ENCODE measurements at places on chromosomes 5 and 9.

DNA sequence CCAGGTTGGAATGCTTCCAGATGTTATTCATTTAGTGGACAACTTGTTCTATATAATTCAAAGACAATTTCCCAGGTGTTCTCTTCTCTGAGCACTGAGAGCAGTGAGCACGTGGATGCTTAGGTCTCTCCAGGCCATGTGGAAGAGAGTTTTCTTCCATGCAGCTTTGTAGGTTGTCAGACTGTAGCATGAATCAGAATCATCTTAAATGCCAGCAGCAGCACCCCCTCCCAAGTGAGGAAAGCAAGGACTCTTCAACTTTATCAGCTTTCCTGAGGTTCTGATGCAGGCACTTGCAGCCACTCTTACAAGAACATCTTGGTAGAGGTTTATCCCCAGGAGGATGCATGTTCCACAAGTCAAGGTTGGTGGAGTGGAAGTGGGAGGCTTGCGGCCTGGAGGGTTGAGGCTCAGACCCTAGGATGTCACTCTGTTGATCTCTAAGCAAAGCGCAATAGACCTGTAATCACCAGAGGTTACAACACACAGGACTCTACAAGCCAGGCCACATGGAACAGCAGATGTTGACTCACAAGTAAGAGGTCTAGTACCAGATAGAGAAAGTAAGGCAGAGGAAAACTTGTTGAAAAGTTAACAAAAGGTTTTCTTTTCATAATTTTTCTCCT, 47.7 kb downstream of the UGCG start:
- no peak for DNase-seq

- DNase-seq, result no peak
Observed at GRCh38 chr9:97500263-97500662, 1.2 kb upstream of the TMOD1 start.

GRCh38 chr5:139742173-139742903, 53.3 kb upstream of the PSD2 start:
- no peak for DNase-seq

- no peak for DNase-seq
Observed at GRCh38 chr5:142408981-142409481, 84.2 kb upstream of the SPRY4 start.

- no peak for DNase-seq
Observed at GRCh38 chr9:76709020-76709419, 55.2 kb upstream of the PCA3 start.

DNA sequence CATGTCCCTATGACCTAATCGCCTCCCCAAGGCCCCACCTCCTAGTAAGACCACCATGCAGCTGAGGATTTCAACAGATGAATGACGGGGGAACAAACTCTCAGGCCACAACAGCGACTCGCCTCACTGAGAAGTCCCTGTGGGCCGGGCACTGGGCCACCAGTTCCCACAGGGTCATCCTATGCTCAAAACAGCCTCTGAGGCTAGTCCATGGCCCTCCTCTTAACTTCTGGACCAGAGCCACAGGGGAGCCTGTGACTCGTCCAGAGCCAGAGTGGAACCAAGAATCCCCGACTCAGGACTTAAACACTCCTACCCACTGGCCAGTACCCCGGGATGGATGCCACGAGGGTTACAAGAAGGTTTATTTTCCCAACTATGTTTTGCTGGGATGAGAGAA, 12.3 kb downstream of the GFPT2 start:
- DNase-seq, result no peak

DNA sequence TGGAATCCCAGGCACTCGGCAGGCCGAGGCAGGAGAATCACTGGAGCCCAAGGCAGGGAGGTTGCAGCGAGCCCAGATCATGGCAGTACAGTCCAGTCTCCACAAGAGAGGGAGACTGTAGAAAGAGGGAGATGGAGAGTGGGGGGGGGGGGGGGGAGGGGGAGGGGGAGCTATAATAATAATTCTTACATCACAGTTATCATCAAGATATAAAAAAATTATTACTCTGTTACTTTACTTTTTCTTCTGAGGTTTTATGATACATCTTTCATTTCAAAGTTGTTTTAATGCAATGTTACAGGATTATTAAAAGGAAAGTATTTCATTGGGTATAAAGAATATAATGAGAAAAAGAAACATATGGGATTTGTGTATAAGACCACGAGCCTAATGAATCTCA, 17.8 kb upstream of the RAB3C start:
- DNase-seq, result no peak

GRCh38 chr5:28254846-28255245, 1216.5 kb upstream of the CDH9 start:
- no peak for DNase-seq
